ENCODE measurements at places on chromosomes 7 and 10.

DNA sequence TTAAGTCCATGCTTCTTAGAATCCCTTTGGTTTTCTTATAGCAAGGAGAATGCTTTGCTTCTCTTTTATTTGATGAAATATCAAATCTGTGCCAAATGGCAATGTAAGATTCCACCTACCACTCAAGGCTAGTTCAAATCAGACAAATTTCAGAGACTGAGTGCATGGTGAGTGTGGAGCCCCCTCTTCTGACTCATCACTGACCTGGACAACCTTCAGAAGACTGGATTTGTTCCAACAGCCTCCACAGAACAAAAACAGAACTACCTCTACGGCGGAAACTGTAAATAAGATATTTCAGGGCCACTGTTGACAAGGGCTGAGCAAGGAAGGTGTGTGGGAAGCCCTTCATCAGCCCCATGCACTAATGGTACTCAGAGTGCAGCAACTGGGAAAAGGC is 21.1 kb downstream of the NCAPG2 start:
- no peak for DNase-seq

GRCh38 chr10:49187044-49187484 is 1.1 kb downstream of the TMEM273 start:
- DNase-seq: peak; percentile 28

GRCh38 chr10:79416578-79417255 is 28.7 kb downstream of the ZCCHC24 start:
- DNase-seq: no peak

DNA sequence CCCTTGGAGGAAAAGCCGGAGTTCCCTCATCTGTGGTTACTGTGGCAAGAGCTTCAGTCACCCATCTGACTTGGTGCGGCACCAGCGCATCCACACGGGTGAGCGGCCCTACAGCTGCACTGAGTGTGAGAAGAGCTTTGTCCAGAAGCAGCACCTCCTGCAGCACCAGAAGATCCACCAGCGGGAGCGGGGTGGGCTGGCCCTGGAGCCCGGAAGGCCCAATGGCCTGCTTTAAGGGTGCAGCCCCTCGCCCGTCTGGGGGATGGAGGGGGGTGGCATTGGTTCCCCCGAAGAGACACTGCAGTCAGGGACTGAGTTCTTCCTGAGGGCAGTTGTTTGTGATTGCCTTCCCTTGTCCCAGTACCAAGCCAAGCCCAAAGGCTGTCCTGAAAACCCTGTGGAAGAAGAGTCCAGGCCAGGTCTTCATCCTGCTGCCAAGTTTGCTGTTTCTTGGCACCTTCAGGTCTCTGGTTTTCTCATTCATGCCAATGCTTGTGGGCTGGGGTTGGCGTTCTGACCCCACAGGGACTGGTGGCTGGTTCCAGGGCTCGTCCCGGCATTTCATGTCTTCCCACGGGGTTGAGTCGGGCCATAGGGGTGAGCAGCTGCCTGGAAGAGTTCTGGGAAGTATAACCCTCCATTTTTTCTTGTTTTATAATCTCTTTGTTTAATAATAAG is 7.7 kb upstream of the ZNF783 start:
- no peak for DNase-seq

DNA sequence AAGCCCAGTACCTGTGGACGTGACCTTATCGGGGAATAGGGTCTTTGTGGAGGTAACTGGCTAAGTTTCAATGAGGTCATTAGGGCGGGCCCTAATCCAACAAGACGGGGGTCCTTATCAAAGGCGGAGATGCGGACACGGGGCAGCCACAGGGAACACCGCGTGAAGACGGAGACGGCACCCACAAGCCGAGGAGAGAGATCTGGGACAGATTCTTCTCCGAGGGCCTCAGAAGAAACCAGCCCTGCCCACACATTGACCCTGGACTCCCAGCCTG is 516.9 kb downstream of the DNAJB6 start:
- no peak for DNase-seq

DNA sequence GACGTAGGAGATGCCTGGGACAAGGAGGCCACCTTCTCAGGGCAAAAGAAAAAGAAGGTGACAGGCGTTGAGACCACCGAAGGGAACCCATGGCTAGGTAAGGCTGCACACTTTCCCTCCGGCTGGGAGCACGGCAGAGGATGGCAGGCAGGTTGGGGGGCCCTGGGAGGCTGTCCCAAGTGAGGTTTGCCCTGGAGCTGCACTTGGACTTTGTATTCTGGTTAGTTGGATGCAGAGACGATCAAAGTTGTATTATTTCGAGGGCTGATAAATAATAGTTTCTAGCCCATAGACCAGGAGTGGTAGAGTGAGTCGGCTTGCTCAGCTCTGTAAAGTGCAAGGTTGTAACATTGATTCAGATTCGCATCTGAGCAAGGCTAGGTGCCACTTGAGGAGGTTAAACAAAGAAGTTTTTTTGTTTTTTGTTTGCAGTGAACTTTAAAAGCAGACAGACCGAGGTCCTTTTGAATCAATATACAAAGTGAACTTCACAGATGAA is 608 bp downstream of the ENTPD7 start:
- DNase-seq: no peak

GRCh38 chr10:17394854-17395253 is 59.5 kb downstream of the ST8SIA6 start:
- no peak for DNase-seq

GRCh38 chr10:125693524-125693847 is 10.5 kb upstream of the TEX36 start:
- DNase-seq: no peak

DNA sequence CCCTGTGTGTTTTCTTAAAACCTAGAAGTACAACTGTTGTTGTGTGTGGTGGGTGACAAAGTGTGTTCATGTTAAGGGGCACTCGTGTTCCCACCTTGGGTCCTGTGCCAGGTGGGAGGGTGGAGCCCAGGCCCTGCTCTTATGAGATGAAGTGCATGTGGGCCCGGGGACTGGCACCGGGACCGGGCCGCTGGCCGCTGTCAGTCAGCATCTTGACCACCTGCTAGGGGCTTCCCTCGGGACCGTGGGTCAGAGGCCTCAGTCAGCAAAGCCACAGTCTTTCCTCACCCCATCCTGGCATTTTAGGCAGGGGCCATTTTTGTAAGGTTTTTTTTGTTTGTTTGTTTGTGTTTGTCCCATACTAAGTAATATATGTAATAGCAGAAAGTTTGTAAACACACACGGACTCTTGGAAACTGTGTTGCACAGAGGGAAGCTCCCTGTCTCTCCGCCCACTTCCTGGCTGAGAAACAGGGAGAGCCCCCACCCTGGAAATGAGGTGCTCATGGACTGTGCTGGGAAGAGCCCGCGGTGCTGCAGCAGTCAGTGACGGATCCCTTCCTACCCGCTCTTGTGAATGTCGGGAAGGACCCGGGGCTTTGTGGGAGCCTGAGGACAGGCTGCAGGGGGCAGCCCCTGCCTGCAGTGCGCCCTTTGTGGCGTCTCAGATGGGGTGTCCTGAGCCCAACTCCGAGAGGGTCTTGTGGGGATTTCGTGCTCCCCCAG is 13.4 kb downstream of the AGAP3 start:
- no peak for DNase-seq

- DNase-seq: no peak
Observed at GRCh38 chr7:41063116-41063515, 639.8 kb downstream of the INHBA start.

DNA sequence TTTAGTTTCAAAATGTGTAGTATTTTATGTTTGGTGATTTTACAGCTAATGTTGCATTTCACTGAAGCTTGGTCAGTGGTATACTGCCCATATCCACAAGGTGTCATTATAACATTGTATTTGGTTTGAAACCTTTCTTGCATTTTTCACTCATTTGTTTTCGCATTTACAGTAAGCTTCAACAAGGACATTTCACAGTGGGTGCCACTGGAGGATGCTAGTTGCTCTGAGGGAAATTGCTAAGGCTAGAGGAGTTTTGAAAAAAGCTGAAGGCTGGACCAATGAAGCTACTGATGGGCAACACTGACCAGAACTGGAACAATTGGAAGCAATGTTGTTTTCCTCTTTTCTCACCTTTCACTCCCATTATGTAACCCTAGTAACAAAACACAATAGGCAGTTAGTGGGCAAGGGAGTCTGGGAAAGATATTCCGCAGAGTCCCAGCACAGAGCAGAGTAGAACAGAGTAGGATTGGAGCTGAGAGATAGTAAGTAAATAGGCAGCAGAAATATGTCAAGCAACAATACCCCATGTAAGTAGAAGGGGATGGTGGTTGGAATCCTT is 23.6 kb upstream of the SRI start:
- no peak for DNase-seq

- DNase-seq: peak; percentile 47
Observed at GRCh38 chr7:41696323-41696916, 6.5 kb downstream of the INHBA start.

GRCh38 chr7:36266683-36267082 is 113.6 kb downstream of the EEPD1 start:
- no peak for DNase-seq

- no peak for DNase-seq
Observed at GRCh38 chr10:77029777-77030717, 607.6 kb downstream of the KCNMA1 start.

DNA sequence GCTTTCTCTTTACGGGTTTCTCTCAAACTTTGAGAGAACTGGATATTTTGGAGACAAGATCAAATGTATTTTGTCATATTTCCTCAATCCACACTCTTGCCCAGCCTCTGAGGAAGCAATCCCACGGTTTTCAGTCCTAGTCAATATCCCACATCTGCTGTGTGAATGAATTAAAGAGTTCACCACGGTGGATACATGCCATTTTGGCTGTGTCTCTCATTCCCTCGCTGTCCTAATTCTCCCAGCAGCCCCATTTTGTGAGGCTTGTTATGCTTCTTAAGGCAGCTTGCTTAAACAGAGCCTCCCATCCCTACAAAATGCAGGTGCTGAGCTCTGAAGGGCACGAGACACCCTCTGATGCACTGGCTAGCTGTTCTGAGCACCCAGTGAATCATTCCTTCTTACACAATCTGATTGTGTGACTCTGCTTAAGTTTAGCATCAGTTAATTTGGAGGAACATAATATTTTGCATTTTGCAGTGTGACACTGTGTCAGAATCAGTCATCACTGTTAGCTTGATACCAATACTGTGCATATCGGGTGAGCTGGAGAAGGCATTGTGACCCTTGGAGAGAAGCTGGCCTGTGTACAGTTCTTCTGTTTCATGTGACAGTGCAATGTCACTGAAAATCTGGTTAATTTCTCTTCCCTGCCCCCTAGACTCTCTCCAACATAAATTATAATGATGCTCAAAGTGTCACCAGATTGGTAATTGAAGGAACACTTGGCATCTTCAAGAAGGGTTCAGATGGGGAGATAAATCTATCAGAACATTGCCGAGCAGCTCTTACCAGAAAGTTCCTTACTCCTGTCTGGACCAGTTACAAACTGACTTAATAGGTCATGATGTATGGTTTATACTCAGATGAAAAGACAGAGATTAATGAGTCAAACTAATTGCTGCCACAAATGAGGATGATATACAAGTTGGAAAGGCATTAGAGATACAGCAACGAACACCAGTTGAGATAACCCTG is 103.7 kb upstream of the AOAH start:
- DNase-seq: no peak

GRCh38 chr10:60032723-60033122 is 126.4 kb upstream of the CCDC6 start:
- DNase-seq: no peak

GRCh38 chr7:103657474-103657894 is 211.5 kb upstream of the SLC26A5 start:
- DNase-seq: no peak

DNA sequence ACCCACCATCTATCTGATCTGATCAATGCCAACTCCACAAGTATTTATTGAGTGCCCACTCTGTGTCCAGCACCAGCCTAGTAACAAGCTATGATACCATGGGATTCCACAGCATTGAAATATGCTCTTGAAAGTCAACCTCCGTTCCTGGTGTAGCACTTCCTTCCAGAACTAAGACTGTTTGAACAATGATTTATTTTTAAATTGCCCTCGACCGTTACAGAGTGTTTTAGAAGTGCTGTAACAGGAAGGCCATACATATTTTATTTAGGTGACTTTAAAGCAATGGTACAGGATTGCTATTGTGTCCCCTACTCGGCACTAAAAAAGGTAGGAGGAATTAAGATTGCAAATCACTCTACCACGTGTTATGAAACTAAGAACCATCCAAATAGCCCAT is 225.6 kb downstream of the TEX36 start:
- no peak for DNase-seq

DNA sequence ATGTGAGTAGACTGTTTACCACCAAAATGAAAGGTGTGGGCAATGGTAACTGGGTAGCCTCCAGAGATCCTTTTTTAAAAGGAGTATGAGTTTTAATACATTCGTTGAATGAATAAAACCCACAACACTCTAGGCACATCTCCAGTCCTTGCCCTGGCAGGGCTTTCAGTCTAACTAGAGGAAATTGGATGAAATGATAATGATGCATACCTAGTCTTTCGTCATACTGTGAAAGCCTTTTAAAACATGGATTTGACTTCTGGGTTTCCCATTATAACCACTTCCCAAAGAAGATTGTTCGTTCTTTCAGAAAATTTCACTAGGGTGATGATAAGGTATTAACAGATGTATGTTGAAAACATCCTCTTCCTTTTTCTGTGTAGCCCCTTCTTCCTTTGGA is 110.8 kb downstream of the REEP3 start:
- DNase-seq: no peak

GRCh38 chr10:124572751-124573150 is 111.1 kb downstream of the LHPP start:
- DNase-seq: no peak

- DNase-seq: no peak
Observed at GRCh38 chr10:131728286-131729228, 172.3 kb upstream of the PPP2R2D start.

DNA sequence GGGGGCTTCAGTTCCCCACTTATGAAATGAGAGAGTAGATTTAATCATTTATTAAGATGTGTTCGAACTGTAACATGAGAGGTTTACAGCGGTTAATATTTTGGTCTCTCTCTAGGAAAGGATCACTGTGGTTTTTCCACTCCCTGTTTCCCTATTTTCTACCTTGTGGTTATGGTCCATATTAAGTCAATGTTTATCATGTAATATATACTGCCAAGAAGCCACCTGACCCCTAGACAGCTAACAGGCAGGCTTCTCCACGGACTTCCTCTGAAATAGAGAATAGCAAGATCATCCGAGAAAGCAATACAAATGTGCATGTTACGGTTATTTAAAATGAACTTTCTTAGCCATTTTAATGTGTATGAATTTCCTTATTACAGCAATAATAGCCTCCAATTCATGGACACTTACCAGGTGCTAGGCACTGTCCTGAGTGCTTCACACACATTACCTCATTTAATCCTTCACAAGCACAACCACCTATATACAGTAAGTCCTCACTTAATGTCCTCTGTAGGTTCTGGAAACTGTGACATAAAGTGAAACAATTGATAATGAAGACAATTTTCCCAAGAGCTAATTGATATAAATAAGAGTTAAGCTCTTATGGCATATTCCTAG is 835 bp upstream of the COL28A1 start:
- no peak for DNase-seq
